Stimulated activated CD8-positive, alpha-beta memory T cell treated with anti-CD3 and anti-CD28 coated beads, Interleukin-4, amount 100 ng/mL, for 1 hour (primary cell): ENCODE measurements at places on chromosomes 16 and 17.

GRCh38 chr17:2865228-2865627 is 69.0 kb downstream of the RAP1GAP2 start:
- DNase-seq, result no peak

GRCh38 chr17:81008140-81008539 is 16.5 kb downstream of the CHMP6 start:
- no peak for DNase-seq

- no peak for DNase-seq
Observed at GRCh38 chr16:69848637-69849545, 86.8 kb downstream of the WWP2 start.

DNA sequence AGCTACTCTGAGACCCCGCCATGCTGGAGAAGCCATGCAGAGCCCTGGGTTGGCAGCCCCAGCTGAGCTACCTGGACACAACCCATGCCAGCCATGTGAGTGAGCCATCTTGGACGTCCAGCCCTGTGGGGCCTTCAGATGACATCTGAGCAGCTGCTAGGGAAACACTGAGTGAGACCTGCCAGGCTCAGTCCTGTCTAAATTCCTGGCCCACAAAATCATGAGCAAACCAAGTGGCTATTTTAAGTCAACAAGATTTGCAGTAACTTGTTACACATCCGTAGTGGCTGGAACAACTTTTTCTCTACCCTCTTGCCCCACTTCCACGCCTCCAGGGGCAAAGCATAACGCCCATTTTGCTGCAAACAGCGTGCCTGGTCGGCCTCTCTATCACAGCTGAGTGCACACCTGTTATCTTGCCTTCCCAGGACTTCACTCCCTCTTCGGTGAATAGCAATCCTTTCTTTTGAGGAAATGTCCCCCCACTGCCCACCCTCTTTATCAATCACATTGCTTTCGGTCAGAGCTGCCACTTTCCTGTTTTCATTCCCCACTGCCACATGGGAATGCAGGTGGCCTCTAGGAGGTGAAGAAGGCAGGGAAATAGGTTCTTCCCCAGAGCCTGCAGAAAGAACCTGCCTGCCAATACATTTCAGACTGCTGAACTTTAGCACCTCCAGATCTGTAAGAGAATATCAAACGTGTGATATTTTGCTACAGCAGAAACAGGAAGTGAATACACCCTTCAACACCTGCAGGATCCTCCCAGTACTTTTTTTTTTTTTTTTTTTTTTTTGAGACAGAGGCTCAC is 7.4 kb upstream of the SCIMP start:
- DNase-seq, result no peak

- no peak for DNase-seq
Observed at GRCh38 chr16:71426069-71426879, 15.6 kb downstream of the TLE7 start.
